ENCODE measurements at places on chromosomes 12 and 14.

DNA sequence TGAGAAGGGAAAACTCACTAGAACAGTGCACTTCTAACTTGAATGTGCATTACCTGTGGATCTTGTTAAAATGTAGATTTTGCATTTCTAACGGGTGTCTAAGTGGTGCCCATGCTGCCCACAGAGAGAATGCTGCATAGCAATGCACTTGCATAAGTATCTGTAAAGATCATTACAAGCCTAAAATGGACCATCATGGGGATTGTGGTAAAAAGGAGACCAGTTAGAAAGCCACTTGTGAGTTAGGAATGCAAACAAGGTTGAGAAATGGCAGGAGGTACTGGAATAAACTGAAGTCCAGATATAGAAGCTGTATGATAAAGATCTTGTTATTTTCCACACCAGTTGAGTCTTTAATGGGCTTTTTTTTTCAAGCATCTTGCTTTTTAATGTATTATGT, 18.8 kb downstream of the AVPR1A start:
- no peak for DNase-seq

DNA sequence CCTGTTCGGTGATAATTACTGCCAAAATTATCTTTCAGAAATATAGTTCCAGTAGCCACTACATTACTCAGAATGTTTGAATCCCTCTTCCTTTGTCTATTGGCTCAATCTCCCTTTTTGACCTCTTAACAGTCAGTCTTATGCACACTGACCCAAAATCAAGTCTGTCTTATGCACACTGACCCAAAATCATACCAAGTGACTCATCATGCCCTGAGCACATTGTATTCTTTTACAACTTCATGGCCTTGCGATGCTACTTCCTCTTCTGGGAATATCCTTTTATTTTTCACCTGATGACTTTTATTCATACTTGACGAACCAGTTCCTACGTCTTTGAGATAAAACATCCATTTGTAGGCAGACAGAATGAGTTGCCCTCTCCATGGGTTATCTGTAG, 182.3 kb downstream of the NPAS3 start:
- peak; percentile 92 for DNase-seq

DNA sequence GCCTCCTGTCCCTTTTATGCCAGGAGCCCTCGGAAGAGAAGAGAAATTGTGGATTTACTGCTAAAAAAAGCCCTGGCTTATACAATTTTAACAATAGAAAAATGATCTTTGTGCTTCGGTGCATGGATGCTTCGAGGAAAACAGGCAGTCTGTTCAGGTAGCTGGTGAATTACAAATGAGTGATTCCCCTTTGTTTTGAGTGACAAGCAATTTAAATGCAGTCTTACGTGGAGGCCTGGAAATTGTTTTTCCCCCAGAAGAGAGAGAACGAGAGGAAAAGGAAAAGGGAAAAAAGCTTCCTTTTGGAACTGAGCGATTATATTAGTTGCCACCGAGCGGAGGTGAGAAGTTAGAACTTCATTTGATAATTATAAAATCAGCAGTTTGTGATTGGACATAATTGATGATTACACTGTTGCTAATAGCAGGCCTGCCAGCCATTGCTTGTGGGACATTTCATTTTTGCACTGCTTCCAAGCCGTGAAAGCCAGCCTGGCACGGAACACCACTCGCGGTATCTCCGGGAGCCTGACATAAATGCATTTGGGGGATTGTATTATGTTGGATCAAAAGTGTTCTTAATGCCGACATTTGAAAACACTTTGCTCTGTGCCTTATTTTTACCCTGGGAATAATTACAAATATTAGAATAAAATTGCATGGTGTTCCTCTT, 117.7 kb downstream of the PHETA1 start:
- no peak for DNase-seq

GRCh38 chr14:75041613-75042012, 9.7 kb downstream of the MLH3 start:
- no peak for DNase-seq

- no peak for DNase-seq
Observed at GRCh38 chr14:72451054-72451972, 442.6 kb downstream of the DPF3 start.

GRCh38 chr12:123891516-123892179, 81.0 kb downstream of the CCDC92 start:
- DNase-seq = no peak

- DNase-seq = no peak
Observed at GRCh38 chr14:69259168-69259526, 811 bp upstream of the GALNT16 start.

DNA sequence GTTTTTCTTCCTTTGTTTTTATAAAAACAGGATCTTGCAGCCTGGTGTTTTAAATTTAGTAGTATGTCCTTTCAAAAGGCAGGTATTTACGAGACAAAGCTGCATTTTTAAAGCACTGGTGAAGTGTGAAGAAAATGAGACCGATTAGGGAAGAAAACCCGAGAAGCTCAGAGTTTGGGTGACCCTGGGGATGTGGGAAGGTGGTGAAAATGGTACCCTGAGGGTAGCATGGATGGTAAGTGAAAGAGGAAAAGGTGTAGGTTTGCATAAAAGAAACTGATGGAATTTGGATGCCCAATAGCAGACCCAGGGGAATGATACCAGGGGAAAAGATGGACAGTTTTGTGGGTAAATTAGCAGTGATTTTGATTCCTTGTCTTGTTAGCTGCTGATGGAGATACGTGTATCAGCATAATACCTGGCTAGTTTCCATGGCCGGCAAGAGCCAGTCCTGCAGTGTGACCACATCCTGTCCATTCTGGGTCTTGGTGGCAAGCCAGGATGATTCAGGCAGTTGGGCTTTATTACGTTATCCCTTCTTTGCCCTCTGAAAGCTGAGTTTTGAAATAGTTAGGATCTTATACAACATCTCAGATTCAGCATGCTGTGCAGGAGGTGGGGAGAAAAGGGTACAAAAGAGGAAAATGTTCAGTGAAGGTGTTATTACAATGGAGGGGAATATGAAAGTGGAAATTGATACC, 8.9 kb downstream of the BICD1 start:
- DNase-seq = peak; percentile 88

DNA sequence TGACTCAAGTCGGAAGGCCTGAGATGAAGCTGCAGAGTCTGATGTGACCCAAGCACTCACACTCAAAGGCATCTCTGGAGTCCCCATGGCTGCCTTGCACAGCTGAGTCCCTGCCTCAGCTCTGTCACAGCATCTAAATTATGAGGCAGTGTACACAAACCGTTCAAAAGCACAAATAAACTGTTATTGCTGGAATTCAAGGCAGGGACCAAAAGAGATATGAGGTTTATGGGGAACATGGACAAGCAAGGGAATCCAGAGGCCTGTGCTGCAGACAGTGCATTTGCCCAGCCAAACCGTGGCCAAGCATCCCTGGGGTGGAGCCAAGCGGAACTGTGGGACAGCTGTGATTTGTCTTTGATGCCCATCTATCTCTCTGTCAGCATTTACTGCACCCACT, 91.3 kb downstream of the RPS29 start:
- DNase-seq = no peak

DNA sequence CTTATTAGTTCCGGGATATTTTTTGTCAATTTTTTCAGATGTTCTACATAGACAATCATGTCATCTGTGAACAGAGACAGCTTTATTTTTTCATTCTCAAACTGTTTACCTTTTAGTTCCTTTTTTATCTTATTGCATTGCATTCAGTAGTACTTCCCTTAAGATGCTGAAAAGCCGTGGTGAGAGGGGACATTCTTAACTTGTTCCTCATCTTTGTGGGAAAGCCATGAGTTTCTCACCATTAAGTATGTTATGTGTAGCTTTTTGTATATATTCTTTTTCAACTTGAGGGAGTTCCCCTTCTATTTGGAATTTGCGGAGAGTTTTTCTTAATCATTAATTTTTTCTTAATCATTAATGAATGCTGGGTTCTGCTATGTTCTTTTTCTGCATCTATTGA, 1727.1 kb upstream of the SEL1L start:
- no peak for DNase-seq

DNA sequence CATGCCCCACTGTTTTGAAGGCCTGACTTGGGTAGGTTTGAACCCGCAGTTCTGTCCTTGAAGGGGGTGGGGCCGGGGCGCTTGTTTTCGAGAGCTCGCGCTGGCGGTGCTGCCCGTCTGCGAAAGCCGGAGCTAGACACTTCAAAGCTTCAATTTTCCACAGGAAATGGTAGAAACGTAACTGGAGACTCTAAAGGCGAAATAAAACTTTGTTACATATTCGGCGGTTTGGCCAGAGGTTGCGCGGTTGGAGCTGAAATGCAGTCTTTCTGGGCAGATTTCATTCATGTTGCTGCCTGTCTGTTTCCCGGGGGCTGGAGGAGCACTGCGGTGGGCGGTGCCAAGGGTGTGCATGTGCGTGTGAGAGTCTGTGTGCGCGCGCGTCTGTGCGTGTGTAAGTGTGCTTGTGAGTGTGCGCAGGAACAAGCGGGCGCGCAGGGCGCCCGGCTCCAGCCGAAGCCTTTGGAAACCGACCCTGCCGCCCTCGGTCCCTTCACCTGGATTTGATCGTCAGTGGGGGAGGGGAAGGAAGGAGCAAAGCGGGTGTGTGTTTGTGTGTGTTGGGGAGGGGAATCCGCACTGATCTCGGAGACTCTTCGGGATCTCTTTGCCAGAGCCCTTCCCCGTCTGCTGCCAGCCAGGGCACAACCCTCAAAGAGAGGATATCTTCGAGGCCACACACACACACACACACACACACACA, 227.7 kb upstream of the CRY1 start:
- DNase-seq = peak; percentile 81

GRCh38 chr12:118187751-118188435, 52.0 kb downstream of the PEBP1 start:
- no peak for DNase-seq

DNA sequence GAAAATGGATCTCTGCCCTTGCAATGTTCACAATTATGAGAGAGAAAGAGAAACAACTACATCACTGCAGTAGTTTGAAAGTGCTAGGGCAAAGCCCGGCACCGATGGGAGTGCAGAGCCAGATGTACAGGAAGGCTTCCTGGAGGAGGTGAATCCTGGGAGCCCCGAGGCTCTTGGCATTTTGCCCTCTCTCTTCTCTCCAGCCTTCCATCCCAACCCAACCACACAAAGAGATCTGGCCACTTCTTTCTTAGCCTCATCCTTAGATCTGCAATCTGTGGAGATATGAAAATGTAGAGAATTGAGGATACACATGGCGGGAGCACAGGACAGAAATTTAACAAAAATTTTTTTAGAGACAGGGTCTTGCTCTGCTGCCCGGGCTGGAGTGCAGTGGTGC, 3.3 kb upstream of the PAPLN start:
- no peak for DNase-seq

- DNase-seq = no peak
Observed at GRCh38 chr14:36741858-36742257, 80.2 kb downstream of the PAX9 start.

GRCh38 chr12:51334764-51335163, 10.8 kb upstream of the BIN2 start:
- peak; percentile 25 for DNase-seq

DNA sequence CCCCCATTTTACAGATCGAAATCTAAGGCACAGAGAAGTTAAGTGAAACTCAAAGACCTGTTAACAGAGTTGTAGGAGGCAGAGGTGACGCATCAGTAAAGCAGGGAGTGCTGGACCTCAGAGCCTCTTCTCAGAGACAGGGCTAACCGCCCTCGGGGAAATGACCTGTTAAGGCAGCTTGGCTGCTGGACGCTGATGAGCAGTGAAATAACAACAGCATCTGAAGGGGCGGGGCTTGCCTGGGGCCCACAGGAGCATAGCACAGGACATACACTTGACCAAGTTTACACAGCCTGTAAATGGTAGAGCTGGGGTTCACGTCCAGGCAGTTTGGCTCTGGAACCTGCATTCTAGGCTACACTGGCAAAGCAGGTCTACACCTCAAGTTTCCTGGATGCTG, 39.3 kb downstream of the LRTM2 start:
- peak; percentile 17 for DNase-seq

DNA sequence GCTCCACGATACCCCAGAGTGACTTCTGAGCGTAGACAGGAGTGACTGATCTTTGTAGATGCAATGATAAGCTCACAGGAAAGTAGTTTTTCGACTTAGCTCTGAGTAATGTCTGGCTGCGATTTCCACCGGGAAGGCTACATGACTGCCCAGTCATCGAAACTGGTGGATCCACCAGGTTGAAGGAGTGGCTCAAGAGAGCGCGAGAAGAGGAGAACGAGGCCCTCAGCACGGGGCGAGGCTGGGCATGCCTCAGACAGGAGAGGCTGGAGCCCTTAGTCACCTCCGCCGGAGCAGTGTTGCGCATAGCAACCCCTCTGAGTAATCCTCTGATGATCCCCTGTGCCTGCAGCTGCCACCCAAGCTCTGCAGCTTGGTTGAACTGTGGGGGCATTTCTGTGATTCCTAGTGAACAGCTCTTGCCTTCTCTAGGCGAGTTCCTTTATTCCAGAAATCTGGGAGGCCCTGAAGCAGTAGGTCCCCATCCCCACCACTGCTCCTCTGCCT, 25.6 kb downstream of the ELK3 start:
- DNase-seq = peak; percentile 100

DNA sequence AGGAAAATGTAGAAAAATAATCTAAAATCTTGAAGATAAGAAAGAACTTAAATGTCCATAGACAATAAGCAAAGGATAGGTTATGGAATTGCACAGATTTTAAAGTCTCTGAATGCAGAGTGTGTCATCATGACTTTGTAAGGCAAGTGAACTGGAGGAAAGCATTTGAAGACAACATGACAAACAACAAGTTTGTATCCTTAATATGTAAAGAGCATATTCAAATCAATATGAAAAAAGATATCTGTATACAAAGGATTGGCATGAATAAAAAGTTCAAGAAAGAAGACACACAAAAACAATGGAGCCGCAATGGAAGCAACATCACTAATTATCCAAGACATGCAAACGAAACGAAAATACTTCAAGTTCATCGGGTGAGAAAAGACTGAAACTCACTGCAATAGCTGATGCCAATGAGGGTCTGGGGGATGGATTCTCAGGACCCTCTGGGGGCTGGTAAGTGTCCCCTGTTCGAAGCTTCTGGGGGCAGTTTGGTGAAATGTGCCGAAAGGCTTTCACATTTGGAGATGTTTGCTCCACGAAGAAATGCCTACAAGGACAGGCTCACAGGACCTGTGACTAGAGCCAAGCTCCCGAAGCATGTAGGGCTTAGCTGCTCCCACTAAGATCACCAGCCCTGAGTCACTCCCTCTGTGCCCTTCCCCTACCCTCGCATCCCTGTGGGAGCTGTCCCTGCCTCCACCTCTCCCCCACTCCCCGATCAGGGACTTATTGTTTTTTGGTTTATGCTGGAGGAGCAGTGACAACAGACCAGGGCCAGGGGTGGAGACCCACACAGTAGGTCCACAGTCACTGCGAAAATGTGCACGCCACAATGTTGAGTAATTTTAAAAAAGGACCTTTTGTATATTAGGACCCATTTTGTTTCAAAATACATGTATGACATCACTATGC, 345.7 kb upstream of the SFSWAP start:
- no peak for DNase-seq

GRCh38 chr14:68680541-68681051, 112.3 kb downstream of the ZFP36L1 start:
- peak; percentile 94 for DNase-seq

- no peak for DNase-seq
Observed at GRCh38 chr12:60752589-60752988, 1156.8 kb downstream of the SLC16A7 start.

GRCh38 chr12:74148849-74149248, 388.8 kb upstream of the ATXN7L3B start:
- DNase-seq = no peak

All from foreskin keratinocyte (primary cell).